ENCODE measurements at places on chromosomes 3 and 15.

GRCh38 chr15:57069423-57069822 lies 151.0 kb downstream of the TCF12 start:
- no peaks in the 10 kb centered on the region for H3K36me3 ChIP-seq
- no peaks in the 10 kb centered on the region for H3K27me3 ChIP-seq
- DNase-seq, result no peak

- H3K36me3 ChIP-seq, result no peaks in the 10 kb centered on the region
- no peaks in the 10 kb centered on the region for H3K4me1 ChIP-seq
- H3K4me3 ChIP-seq, result no peak overlapping the region
- no peak overlapping the region for H3K27ac ChIP-seq
Observed at GRCh38 chr3:89332793-89333192, 225.4 kb downstream of the EPHA3 start.

DNA sequence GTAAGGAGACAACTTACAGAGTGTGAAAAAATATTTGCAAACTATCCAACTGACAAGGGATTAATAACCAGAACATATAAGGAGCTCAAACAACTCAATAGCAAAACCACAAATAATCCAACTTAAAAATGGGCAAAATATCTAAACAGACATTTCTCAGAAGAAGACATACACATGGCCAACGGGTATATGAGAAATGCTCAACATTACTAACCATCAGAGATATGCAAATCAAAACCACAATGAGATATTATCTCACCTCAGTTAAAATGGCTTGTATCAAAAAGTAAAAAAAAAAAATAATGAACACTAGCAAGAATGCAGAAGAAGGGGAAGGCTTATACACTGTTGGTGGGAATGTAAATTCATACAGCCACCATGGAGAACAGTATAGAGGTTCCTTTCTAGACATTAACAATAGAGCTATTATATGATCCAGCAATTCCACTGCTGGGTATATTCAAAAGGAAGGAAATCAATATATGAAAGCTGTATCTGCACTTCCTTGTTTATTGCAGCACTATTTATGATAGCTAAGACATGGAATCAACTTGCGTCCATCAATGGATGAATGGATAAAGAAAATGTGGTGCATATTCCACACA lies 998.6 kb downstream of the NAALADL2 start:
- DNase-seq, result no peak
- H3K4me1 ChIP-seq, result no peaks in the 10 kb centered on the region
- no peaks in the 10 kb centered on the region for H3K36me3 ChIP-seq
- no peaks in the 10 kb centered on the region for H3K27me3 ChIP-seq
- H3K4me3 ChIP-seq, result no peak overlapping the region
- no peak overlapping the region for H3K27ac ChIP-seq

- peaks cover 87% of the 10 kb centered on the region for H3K27me3 ChIP-seq
- H3K4me1 ChIP-seq, result peaks cover 54% of the 10 kb centered on the region
- no peak for DNase-seq
- no peak overlapping the region for H3K27ac ChIP-seq
Observed at GRCh38 chr15:76342382-76343201, 6.0 kb downstream of the ISL2 start.

DNA sequence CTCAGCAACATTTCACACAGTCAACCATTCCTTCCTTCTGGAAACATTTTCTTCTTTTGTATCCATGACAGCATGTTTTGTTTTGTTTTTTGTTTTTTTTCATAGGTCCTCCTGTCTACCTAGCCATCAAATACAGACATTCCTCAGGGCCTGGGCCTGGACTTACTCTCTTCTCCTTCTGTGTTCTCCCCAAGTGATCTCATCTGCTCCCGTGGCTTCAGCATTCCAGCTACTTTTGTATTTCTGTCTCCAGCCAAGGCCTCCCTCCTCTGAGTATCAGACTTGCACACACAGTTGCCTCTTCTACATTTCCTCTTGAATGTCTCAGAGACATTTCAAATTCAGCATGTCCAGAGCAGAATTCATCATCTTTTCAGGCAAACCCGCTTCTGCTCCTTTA lies 82.4 kb downstream of the HCN4 start:
- H3K4me1 ChIP-seq, result peaks cover 8% of the 10 kb centered on the region
- no peak overlapping the region for H3K4me3 ChIP-seq
- no peaks in the 10 kb centered on the region for H3K27me3 ChIP-seq
- H3K27ac ChIP-seq, result peak overlapping the region; percentile 10
- H3K36me3 ChIP-seq, result peaks cover 7% of the 10 kb centered on the region

DNA sequence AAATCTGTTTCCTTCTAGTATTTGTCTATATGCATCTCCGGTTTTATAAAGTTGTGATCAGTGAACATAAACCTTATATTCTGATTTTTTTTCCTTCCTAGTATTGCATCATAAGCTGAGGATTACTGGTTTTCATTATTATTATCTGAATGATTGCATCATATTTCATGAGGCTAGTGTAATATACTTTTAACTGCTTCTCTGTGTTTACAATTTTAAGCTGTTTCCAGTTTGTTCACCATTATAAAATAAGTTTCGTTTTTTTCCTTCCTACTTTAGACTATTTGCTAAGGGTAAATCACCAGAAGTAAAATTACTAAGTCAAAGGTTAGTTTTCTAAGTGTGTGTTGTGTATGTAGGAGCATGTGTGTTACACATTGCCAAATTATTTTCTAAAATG lies 20.2 kb downstream of the SEMA6D start:
- H3K4me1 ChIP-seq, result no peaks in the 10 kb centered on the region
- H3K4me3 ChIP-seq, result no peak overlapping the region
- DNase-seq, result peak; percentile 37
- H3K36me3 ChIP-seq, result no peaks in the 10 kb centered on the region

- peaks cover 3% of the 10 kb centered on the region for H3K4me1 ChIP-seq
- no peak for DNase-seq
- H3K27ac ChIP-seq, result no peak overlapping the region
- no peak overlapping the region for H3K4me3 ChIP-seq
- H3K27me3 ChIP-seq, result peaks cover 48% of the 10 kb centered on the region
Observed at GRCh38 chr15:66236806-66237375, 16.7 kb downstream of the MEGF11 start.

- no peaks in the 10 kb centered on the region for H3K36me3 ChIP-seq
- no peak overlapping the region for H3K27ac ChIP-seq
- DNase-seq, result no peak
- H3K4me1 ChIP-seq, result no peaks in the 10 kb centered on the region
- H3K4me3 ChIP-seq, result no peak overlapping the region
Observed at GRCh38 chr3:9852528-9852927, 8.7 kb upstream of the RPUSD3 start.

DNA sequence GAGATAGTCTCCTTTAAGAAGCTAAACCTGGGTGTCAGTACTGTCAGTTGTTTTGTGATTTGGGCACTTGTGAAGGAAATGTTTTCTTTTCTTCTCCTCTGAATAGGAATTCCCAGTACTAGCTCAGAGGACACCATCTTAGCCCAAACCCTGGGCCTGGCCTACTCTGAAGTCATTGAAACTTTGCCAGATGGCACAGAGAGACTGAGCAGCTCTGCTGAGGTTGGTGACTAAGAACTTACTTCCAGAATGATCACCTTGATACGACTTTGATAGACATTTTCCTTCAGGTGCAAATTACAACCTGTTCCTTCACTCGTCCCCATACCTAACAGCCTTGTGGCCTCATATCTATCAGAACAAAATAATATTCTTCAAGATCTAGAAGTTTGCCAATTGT lies 100.2 kb downstream of the LARS2 start:
- H3K27me3 ChIP-seq, result no peaks in the 10 kb centered on the region
- no peak overlapping the region for H3K4me3 ChIP-seq
- H3K27ac ChIP-seq, result no peak overlapping the region
- H3K4me1 ChIP-seq, result no peaks in the 10 kb centered on the region

- H3K4me1 ChIP-seq, result no peaks in the 10 kb centered on the region
- H3K36me3 ChIP-seq, result peaks cover 19% of the 10 kb centered on the region
- no peak for DNase-seq
- no peak overlapping the region for H3K4me3 ChIP-seq
- H3K27ac ChIP-seq, result no peak overlapping the region
Observed at GRCh38 chr3:171736556-171736955, 73.7 kb downstream of the PLD1 start.

- H3K27me3 ChIP-seq, result peaks cover 26% of the 10 kb centered on the region
- H3K4me1 ChIP-seq, result peaks cover 10% of the 10 kb centered on the region
- DNase-seq, result no peak
- H3K27ac ChIP-seq, result no peak overlapping the region
Observed at GRCh38 chr15:69093127-69093526, 67.3 kb upstream of the GLCE start.

GRCh38 chr3:192957441-192958021 lies 39.9 kb upstream of the MB21D2 start:
- no peak overlapping the region for H3K4me3 ChIP-seq
- no peaks in the 10 kb centered on the region for H3K36me3 ChIP-seq
- H3K27ac ChIP-seq, result no peak overlapping the region
- H3K4me1 ChIP-seq, result no peaks in the 10 kb centered on the region
- DNase-seq, result peak; percentile 91

DNA sequence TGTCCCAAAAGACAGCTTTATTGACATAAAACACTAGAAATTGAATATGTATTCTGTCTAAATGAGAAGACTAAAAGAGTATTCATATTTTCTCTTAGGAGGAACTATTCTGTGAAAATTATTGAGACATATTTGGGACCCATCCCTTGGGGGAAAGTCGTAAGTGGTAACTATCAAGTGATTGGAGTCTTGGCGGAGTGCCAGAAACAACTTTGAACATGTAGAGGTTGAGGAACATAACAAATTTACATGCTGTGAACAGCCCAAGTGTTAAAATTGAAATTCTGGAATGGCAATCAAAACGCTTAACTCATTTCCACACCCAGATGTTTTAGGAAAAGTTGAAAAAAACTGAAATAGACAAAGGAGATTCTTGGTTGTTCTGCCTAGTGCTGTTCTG lies 1034.6 kb downstream of the NSUN3 start:
- H3K27ac ChIP-seq, result no peak overlapping the region
- DNase-seq, result no peak
- H3K36me3 ChIP-seq, result no peaks in the 10 kb centered on the region
- no peaks in the 10 kb centered on the region for H3K27me3 ChIP-seq
- no peaks in the 10 kb centered on the region for H3K4me1 ChIP-seq

- no peak for DNase-seq
- H3K27ac ChIP-seq, result no peak overlapping the region
- no peak overlapping the region for H3K4me3 ChIP-seq
- H3K36me3 ChIP-seq, result no peaks in the 10 kb centered on the region
Observed at GRCh38 chr15:83199288-83199687, 8.3 kb downstream of the HDGFL3 start.

DNA sequence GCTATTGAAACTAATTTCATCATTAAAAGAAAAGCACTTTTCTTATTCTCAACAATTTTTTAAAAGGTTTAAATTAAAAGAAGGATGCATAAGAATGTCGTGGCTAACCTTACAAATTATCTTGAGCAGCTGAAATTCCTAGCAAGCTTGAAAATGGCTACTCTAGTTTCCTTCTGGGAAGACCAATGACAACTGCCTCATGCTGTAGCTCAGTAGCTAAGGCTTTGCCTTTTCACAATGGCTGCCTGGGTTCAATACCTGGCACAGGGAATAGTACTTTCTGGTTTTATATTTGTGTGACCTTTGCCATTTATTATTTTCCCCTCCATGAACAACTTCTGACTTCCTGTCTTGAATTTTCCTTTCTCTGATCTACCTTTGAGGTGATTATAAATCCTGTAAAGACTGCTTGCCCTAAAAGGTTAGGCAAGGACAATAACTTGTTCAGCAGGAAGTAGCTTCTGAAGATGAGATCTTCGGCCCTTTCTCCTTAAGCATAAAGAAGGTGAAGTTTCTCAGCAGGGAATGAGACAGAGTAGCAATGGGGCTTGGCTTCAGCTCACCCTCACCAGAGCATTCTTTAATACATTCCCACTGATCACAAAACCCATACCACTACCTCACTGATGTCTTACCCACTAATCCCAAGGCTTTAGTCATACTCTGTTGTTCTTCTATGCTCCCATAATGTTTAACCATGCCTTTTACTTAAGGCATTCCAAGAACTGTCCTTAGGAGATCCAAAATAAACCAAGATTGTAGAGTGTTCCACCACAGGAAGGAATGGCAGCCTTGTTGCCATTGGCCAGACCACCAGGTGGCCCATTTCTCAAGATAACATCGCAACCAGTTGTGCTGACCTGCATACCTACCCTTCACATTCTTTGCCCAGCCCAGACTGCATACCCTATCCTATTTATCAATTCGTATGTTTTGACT lies 276.8 kb downstream of the ULK4 start:
- H3K4me1 ChIP-seq, result peaks cover 14% of the 10 kb centered on the region
- no peak overlapping the region for H3K4me3 ChIP-seq
- H3K27me3 ChIP-seq, result no peaks in the 10 kb centered on the region
- peak overlapping the region; percentile 84 for H3K27ac ChIP-seq

DNA sequence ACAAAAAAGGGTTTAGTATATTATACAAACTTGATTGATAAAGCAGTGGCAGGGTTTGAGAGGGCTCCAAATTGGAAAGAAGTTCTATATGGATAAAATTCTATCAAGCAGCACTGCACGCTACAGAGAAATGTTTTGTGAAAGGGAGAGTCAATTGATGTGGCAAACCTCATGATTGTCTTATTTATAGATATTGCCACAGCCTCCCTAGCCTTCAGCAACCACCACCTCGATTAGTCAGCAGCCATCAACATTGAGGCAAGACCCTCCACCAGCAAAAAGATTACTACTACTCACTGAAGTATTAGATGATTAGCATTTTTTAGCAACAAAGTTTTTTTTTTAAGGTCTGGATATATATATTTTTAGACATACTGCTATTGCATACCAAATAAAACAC lies 296.7 kb downstream of the CHST2 start:
- H3K4me3 ChIP-seq, result no peak overlapping the region
- no peak for DNase-seq
- no peak overlapping the region for H3K27ac ChIP-seq

DNA sequence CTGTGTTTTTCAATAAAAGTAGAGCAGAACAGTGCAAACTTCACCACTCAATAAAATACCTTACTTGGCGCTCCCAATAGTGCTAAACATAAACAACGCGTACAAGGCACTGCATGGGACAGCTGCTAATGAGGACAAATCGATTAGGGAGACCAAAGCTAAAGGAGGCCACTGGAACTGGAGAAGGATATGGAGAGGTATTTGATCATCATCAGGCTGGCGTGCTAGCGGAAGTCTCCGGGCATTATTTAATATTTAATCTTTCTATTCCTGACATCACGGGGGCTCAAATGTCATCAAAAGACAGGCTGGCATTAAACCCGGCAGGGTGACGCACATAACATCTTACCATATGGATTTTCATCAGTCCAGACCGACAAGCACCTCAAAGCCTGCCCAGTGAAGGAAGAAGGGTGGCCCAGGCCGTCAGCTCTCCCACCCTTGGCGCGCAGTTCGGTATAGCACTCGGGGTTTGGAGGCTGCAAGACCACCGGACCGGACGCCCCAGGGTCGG lies 604 bp downstream of the CCPG1 start:
- H3K27me3 ChIP-seq, result no peaks in the 10 kb centered on the region
- DNase-seq, result no peak
- peak overlapping the region; percentile 23 for H3K27ac ChIP-seq
- H3K4me3 ChIP-seq, result peak overlapping the region; percentile 98

DNA sequence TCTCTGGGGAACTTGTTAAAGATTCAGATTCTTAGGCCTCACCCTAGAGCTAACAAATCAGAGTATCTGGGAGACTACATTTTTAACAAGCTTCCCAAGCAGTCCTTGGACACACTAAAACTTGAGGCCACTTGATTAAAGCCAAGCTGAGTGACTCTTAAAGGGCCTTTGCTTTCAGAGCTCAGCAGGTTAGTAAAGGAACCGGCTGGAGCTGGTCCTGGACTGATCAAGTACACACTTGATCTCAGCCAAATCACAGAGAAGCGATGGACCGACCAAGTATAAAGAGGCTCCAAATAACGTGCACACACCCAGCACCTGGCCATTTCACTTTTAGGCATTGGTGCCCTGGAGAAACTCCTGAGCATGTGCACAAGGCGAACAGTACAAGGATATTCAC lies 12.9 kb upstream of the TM6SF1 start:
- no peak overlapping the region for H3K4me3 ChIP-seq
- no peaks in the 10 kb centered on the region for H3K36me3 ChIP-seq
- H3K27me3 ChIP-seq, result peaks cover 28% of the 10 kb centered on the region
- no peak for DNase-seq
